ENCODE measurements at places on chromosomes 3 and 15.

- peak; percentile 96 for DNase-seq
Observed at GRCh38 chr3:40877631-40878463, 321.5 kb upstream of the CTNNB1 start.

DNA sequence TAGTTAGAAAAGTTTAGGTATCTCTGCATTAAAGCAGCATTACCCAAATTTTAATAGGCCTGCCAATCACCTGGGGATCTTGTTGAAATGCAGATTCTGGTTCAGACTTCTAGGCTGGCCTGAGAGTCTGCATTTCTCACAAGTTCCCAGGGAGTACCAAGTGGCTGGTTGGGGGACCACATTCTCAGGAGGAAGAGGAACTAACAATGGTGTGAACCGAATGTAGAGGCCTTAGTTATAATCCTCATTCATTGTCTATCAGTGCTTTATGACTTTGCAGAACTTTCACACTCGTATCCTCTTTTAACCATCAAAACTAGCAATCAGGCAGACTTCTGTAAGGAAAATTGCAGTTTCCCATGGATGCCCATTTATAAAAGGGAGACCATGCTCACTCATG lies 38.2 kb upstream of the UBE2E1 start:
- DNase-seq, result no peak

GRCh38 chr15:99550077-99550476 lies 15.7 kb upstream of the MEF2A start:
- DNase-seq, result no peak

DNA sequence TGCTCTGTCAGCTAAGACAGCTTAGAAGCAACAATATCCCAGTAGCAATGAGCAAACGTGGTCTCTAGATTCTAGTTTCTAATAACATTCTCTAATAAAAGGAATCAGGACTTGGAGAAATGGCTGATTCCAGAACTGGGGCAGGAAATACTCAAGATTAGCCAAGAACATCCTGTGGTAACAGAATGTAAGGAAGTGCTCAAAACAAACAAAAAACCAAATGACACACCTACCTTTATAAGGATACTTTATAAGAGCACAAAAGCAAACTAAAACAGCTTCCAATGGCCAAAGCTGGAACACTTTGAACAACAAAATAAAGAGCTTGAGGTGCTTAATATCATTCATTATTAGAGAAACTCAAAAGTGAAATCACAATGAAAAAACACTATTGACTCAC lies 33.1 kb upstream of the EIF5A2 start:
- no peak for DNase-seq

- DNase-seq, result no peak
Observed at GRCh38 chr3:128488991-128489673, 3.9 kb downstream of the GATA2 start.

- no peak for DNase-seq
Observed at GRCh38 chr3:105533960-105534359, 167.3 kb downstream of the ALCAM start.

DNA sequence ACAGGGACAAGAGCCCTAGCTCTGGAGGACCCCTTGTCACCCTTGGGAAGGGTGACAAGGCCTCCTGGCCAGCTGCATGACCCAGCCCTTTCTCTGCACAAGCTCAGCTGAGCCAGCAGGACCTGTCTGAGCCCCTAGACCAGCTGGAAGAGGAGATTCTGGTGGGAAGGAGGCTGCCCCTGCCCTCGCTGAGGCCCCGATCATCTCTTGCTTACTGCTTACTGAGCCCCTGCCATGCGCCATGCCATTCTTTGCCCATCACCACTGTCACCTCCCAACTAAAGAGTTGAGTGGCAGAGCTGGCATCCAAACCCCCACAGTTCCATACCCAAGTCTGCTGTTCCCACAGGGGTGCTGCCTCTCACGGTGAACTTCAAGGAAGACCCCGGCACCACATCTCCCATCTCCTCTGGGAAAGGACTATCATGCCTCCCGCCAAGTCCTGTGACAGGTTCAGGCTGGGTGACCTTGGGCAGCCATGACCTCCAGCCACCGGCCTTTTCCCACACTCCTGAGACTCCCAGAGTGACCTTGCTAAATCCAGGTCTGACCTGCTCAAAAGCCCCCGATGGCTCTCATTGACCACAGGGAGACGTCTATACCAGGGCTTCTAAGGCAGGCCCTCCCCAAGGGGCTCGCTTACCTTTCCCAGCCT lies 34.0 kb downstream of the ACSBG1 start:
- peak; percentile 62 for DNase-seq

DNA sequence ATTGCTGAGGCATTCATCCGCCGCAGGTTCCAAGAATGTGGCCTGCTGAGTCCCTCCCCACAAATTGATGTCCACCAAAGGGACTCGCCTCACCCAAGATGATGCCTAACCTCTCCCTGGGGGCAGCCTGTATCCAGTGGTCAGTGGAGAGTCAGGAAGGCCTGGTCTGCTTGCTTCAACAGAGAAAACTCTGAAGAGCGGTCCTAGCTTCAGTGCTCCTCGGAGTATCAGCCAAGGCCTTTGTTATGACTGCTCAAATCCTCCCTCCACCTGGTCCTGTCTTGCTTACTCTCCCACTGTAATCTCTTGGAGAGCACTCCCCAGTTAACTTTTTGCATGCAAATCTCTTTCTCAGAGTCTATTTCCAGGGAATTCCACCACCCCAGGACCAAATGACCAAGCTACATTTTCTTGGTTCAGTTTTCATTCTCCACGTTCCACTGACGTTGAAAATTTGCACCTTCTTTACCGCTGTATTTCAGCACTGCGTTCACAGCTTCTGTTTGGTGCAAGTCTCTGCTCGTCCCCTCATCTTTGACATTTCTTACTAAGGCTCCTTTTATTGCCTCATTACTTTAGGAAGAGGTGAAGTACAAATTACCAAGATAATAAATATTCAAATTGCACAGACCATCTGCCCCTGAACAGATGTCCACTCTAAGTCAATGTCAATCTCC lies 22.3 kb downstream of the CMTM7 start:
- peak; percentile 52 for DNase-seq

GRCh38 chr3:23071758-23072157 lies 131.4 kb upstream of the UBE2E2 start:
- DNase-seq, result no peak

GRCh38 chr15:87608238-87609028 lies 648.1 kb downstream of the NTRK3 start:
- no peak for DNase-seq

DNA sequence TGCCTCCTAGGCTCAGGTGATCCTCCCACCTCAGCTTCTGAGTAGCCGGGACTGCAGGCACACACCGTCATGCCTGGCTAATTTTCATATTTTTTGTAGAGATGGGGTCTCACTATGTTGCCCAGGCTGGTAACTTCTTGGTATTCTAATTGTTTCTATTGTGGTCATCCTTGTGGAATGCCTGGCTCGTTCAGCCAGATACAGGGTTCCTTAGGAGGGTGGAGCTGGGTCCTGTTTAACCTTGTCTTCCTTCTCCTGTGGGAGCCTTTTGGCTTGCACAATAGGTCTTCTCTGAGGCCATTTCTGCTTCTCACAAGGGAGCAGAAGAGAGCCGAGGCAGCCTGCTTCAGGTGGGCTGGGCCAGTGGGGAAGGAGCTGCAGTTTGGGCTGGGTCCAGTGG lies 15.7 kb downstream of the PLEKHO2 start:
- no peak for DNase-seq

GRCh38 chr15:101498717-101499480 lies 9.4 kb upstream of the PCSK6 start:
- no peak for DNase-seq

- no peak for DNase-seq
Observed at GRCh38 chr3:89372456-89372855, 265.0 kb downstream of the EPHA3 start.

- peak; percentile 88 for DNase-seq
Observed at GRCh38 chr3:45938864-45939263, 4.4 kb upstream of the CXCR6 start.

DNA sequence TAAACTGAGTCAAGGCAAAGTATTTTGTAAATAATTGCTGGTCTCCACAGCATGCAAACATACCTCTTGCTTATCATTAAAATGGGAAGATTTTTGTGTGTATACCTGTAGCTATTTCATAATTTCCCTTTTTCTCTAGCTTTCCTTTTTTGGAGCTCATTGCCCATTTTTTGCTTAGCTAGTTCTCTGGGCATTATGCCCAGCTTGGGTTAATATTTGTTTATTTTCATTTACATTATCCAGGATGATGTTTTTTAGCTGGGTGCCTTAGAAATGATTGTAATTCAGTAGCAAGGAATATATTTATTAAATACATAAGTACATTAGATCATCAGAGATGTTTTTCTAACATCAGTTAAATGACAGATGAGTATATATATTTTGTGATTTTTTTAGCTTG lies 1271.7 kb upstream of the GBE1 start:
- DNase-seq, result no peak

GRCh38 chr3:121707531-121708273 lies 41.8 kb downstream of the GOLGB1 start:
- DNase-seq, result no peak

GRCh38 chr15:28093752-28094535 lies 5.2 kb downstream of the OCA2 start:
- DNase-seq, result peak; percentile 74

- DNase-seq, result peak; percentile 71
Observed at GRCh38 chr3:128554465-128555097, 61.6 kb upstream of the GATA2 start.

DNA sequence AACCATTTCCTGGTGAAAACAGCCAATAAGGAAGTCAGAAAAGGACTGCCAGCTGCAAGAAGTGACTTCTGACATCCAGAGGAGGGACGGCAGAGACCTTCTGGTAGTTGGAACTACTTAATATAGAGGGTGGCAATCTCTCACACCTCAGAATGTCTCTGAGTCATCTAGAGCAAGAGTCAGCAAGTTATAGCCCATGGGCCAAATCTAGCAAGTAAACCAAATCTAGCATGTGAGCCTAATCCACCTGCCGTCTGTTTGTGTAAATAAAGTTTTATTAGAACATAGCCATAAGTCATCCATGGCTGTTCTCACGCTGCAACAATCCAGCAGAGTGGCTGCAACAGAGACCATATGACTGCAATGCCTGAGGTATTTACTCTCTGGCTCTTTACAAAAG lies 160.5 kb upstream of the NR2E3 start:
- no peak for DNase-seq

DNA sequence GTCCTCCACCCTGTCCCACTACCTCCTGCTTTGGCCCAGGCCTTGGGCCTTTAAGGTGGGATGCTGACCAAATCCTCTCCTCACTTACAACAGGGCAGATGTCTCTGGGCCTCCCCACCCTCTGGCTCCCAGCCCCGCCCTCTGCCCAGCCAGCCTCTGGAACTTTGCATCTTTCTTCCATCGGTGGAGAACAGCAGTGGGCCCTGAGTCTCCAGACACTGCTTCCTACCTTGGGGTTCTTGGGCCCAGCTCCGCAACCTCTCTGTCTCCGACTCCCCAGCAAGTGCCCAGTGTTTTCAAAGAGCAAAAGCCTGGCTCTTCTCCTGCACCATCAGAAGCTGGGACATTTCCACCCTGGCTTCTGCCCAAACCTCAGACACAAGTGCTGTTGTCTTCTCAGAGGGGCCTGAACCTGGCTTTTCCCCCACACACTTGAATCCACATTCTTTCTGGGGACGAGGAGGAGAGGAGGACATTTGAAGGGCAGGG lies 33.1 kb downstream of the MRAS start:
- DNase-seq, result no peak

All from coronary artery (tissue), 2 donors.